ENCODE measurements at places on chromosomes 6 and 20. TPM values are rescaled to one million over a fixed set of nuclear protein-coding genes. Genes with fewer than 3 reads are reported as not detected.

Gene PSMB8
- total RNA-seq = 5.3 TPM

Gene KIF25
- total RNA-seq = not detected

Gene C20orf141
- total RNA-seq = not detected

Gene FNDC1
- total RNA-seq = 1.1 TPM

Gene SLC13A3
- 10.8 TPM for total RNA-seq

Gene TBC1D20
- total RNA-seq = 15.4 TPM

Gene ZSCAN23
- 16.2 TPM for total RNA-seq

Gene JPH2
- 0.16 TPM for total RNA-seq

Gene BMP5
- total RNA-seq = 4.4 TPM

Gene CGA
- total RNA-seq = not detected

Gene C6orf15
- not detected for total RNA-seq

Gene CD24
- 1,048 TPM for total RNA-seq

Gene RAB32
- total RNA-seq = 10.0 TPM

DNA sequence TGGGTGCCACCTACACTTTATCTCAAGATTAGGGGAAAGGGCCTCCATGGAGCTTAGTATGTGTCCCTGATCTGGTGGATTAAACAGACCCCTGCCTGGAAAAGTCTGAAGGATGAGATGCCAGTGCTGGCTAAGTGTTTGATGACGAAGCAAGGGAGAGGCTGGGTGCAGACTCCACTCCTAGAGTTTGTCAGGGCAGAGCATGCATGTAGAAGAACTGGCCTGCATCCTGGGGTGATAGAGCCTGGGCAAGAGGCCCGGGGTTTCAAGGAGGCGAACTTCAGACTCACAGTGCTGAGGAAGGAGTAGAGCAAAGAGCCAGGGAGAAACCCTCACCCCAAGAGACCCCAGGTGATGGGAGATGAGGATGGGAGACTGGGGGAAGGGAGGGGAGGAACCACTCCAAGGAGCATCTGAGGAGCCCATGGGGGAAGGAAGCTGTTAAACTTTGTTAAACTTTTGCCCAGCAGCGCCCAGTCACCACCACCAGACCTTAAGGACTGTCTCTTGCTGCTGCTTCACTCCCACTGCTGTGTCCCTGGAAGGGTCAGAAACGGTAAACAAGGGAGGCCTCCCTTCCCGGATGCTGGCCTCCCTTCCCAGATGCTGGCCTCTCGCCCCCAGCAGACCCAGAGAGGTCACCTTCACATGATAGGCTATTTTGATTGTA lies 61.6 kb downstream of the RPRD1B start:
- DNase-seq = no peak

GRCh38 chr6:19805129-19805481 lies 32.1 kb upstream of the ID4 start:
- no peak for DNase-seq

GRCh38 chr20:11740975-11741374 lies 176.7 kb upstream of the BTBD3 start:
- no peak for DNase-seq

DNA sequence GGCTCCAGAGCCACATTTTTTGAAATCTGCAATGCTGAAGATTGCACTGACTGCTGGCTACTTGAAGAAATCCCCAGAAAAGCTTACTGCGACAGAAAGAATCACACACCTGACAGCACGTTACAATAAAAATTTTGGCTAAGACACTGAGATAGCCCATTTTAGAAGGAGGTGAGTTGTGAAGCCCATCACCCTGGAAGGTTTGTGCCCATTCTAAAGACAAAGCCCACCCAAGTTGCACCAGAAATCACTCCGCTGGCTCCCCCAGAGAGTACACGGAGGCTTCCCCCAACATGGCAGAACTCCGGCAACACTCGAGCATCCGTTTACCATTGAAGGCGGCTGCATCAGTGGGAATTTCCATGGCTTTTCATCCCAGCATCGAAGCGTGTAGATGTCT lies 29.4 kb downstream of the LPA start:
- DNase-seq = no peak

DNA sequence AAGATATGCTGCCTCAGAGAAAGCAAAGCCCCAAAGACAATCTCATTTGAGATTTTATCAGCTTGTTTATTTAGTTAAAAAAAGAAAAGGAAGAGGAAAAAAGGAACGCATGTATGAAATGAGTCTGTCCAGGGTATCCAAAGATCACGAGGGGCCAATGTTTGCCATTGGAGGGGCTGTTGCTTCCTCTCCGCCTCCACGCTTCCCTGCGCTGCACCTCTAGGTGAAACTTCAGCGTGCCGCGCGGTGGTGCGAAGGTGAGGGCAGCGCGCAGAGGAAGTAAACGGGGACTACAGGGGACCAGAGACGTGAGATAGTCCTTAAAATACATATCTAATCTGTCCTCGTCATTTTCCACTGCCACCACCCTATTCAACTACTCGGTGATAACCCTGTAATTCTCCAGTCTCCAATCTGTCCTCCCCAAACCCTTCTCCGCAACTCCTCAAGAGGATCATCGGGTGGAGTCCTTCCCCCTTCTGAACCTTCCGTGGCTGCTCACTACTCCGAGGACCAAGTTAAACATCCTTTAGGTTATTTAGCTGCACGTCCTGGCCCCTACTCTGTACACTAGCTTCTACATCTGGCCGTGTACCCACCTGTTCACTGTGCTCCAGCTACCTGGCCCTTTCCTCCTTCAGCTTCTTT lies 1.1 kb upstream of the DCBLD1 start:
- no peak for DNase-seq

- no peak for DNase-seq
Observed at GRCh38 chr6:31351401-31352309, 5.3 kb downstream of the HLA-B start.

- no peak for DNase-seq
Observed at GRCh38 chr20:32470025-32470861, 112.1 kb downstream of the ASXL1 start.

DNA sequence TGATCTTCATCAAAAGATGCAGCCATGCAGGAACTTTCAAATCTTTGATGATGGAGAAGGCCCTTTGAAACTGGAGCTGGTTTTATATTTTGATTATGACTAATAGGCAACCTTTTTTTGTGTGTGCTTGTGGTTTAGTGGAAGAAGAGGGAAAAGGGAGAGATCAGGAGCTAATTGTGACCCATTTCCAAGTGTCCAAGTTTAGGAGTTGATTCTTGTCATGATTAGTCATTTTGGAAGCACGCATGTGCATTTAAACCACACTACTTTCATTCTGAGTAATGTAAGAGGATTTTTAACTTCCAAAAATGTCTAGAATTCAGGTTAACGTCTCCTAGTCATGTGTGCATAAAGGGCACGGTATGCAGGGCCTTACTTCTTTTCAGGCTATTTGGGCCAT lies 3.5 kb downstream of the FOXO3 start:
- no peak for DNase-seq

- no peak for DNase-seq
Observed at GRCh38 chr6:127366282-127367022, 23.0 kb upstream of the ECHDC1 start.

- DNase-seq = no peak
Observed at GRCh38 chr6:48388044-48388443, 277.0 kb upstream of the PTCHD4 start.

GRCh38 chr6:41704028-41704427 lies 31.4 kb downstream of the TFEB start:
- no peak for DNase-seq

- DNase-seq = no peak
Observed at GRCh38 chr20:61434341-61434781, 182.3 kb downstream of the CDH4 start.

DNA sequence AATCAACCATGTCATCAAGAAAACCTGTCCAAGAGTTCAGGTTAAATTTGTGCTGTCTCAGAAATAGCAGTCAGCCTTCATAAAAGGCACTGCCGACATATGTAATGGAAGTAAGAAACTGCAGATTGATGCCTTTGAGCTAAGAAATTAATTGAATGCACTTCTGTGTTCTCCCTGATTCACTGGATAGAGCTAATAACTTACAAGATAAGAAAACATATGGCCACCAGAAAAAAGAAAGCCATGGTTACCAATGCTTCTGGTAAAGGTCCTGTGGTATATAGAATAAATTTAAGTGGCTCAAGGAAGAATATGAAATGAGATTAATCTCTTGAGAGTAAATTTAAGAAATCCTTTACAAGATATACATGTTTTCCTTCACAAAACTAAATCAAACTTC lies 242.5 kb upstream of the UFL1 start:
- no peak for DNase-seq

DNA sequence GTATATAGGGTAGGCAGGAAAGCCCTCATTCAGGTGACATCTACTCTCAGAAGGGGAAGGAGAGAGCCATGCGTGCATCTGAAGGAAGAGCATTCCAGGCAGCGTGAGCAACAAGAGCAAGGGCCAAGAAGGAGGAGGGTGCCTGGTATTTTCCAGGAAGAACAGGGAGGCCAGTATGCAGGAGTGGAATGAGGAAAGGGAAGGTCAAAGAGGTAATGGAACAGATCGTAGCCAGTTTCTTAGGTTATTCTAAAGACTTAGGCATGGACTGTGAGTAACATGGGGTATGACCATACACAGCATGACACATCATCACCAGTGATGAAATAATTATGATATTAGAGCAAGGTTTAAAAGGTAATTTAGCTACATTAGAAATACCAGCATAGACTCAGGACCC lies 24.1 kb downstream of the ALDH8A1 start:
- no peak for DNase-seq

GRCh38 chr6:25002326-25003091 lies 66.7 kb upstream of the RIPOR2 start:
- DNase-seq = no peak

DNA sequence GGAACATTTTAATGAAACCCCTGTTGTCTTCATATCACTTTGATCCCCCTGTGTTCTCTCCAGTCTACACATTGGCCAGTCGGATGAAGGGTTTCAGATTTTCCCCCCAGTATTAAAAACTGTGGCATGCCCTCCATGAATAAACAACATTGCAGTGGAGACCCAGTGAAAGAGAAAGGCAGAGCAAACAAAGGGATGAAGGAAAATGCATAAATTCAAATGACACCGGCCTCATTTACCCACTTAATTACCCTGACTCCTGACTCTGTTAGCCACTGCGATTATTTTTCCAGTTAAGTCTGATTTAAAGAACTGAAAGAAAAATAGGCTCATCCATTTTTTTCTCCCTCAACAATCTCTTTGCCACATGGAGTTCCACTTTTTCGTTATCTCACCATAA lies 569.2 kb downstream of the TFAP2B start:
- DNase-seq = no peak

DNA sequence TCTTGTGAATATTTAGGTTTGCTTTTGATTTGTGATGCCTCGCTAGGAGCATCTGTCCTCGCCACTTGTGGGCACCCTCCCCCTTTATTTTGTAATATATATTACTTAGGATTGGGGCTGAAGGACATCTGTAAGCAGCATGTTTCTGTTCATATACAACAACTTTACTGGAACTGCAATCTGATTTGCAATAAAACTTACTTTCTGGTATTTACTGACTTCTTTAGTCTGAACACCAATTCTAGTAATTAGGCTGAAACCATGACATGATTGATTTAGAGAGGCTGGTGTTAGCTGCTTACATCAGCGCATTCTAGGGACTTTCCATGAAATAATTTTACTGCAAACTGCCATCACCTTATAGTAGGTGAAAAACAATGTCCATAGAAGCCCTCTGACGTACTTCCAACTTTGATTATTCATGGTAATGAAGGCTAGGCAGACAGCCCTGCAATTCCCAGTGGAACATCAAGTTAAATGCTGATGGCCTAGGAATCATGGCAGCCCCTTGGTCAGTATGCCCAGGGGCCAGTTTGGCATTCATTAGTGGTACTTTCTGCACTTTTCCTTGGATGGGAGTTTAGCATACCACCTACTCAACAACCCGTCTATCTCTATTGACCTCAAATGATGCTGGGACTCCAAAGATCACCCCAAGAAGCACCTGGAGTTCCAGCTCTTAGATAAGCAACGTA lies 132.9 kb upstream of the MCHR2 start:
- DNase-seq = no peak

DNA sequence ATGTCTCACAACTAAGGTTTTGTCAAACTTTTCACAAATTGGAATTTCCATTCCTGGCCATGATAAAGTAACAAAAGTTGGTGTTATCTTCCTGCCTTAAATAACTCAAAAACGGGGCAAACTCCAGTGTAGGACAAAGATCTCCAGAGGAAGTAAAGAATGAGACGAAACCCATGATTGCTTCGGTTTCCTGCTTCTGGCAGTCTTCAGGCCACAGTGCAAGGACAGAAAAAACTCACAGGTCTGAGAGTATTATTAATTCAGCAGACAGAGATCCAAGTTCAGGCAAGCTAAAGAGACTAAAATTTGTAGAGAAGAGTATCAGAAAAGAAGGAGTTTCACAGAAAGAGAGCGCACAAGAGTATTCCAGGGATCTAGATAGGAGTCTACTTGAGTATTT lies 64.8 kb upstream of the RCAN2 start:
- no peak for DNase-seq

- no peak for DNase-seq
Observed at GRCh38 chr6:132964101-132964867, 149.9 kb downstream of the RPS12 start.

DNA sequence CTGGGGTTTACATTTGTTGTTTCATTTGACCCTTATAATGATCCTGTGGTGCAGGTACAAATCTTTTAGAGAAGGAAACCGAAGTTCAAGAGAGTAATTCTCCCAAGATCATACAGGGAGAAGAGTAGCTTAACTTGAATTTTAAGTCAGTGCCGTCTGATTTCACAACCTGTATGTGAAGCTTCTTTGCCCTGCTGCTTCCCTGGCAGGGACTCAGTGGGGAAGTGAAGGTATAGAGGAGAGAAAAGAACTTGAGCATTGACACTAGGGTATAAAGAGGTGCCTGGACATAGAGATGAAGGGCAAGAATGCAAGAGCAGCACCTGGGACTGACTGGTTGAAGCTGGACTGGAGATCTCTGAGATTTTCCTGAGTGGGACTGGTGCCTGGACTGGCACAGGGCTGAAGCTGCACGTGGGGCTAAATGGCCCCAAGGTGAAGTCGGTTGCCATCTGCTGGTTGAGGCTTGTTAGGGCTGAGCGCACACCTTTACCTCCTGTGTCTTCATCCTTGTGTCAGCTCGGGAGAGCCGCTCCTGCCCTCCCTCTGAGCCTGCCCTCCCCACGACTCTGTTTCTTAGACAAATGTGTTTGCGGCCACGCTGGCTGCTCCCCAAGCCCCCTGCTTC lies 41.8 kb downstream of the FARS2 start:
- no peak for DNase-seq

DNA sequence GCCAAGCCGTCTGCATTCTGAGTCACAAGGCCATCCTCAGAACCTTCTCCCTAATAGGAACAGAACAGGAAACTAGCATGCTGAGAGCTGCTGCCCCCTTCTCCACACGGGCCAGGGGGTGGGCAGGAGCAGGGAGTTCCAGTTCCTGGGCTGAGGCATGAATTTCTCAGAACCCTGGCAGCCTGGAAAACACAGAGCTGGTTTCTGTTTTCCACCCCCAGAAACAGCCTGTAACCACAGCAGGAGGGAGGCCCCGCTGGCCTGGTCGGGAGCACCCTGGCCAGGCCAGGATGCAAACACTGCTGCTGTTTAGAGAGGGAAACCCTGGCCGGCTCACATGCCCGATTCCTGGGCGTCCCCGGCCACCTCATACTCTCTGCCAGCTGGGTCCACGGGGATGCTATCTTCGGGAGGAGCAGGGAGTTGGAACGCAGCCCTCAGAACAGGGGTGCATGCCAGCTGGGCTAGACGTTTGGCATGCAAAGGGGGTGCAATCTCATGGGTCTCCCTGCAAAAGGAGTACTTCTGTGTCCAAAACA lies 130.1 kb downstream of the NFATC2 start:
- DNase-seq = peak; percentile 11

Measured in occipital lobe (tissue), 3 donors.